ENCODE measurements at places on chromosomes 7 and 10.

DNA sequence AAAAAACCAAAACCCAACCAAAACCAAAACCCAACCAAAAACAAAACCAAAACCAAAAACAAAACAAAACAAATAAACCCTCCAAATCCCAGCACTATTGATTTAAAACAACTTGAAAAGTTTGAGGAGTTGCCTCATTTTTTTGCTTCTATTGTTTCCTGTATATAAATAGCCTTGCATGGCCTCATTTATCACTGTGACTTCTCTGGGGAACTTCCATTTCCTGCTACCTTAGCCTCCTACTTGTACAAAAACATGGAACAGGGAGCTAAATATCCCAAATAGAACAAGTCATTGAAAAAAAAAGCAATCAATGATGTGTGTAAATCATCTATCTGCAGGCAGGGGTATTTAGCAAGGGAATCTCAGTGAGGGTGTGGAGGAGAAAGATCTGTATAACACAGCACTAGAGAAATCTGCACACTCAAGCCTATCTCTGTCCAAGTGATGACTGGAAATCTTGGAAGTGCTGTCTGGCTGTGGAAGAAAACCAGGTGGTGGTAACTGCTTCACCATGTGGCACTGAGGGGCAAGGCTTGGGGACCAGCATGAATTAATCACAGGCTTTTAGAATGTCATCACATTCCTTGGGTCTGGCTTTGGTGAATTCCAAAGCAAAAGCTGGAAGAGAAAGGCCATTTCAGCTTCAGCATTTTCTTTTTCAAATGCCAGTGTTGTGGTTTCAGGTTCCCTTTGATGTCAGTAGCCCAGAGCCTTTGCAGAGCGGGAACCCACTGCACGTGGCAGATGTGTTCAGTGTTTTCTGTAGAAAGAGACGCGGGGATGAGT is 349.5 kb upstream of the ZNF32 start:
- DNase-seq = no peak

DNA sequence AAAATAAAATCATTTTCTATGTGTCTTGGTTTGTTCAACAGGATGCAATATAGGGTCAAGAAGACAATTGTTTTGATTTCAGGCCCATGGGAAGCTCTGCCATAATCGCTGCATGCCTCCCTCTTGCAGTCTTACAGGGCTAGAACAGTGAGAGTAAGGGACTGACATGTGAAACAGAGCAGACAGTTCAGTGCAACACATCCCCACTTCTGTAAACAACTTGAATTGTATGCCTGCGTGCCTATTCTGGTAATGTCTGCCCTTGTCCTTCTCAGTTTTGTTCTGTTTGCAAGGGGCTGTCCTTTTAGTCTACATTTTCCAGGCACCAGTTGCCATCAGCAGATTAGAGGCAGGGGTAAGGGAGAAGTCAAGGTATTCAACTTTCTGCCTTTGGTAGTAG is 34.8 kb upstream of the GPR37 start:
- DNase-seq = no peak

- no peak for DNase-seq
Observed at GRCh38 chr7:27113991-27114769, 11.7 kb upstream of the HOXA2 start.

DNA sequence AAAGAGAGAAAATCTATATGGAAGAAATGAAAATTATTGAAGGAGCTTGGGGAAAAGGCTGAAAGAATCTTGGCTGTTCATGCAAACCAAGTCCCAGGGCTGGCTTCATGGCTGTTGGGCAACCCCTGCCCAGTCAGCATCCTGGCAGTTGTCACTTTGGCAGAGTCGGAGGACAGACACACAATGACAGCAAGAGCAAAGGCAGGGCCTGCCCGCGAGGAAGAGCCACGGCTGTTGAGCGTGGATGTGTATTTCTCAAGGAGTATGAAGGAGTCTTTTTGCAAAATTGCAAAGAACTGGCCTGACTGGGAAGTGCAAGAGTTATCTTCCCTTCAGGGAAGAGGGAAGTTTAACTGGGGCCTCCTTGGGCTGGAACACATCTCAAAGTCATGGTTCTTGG is 11.7 kb downstream of the PTPRE start:
- no peak for DNase-seq

DNA sequence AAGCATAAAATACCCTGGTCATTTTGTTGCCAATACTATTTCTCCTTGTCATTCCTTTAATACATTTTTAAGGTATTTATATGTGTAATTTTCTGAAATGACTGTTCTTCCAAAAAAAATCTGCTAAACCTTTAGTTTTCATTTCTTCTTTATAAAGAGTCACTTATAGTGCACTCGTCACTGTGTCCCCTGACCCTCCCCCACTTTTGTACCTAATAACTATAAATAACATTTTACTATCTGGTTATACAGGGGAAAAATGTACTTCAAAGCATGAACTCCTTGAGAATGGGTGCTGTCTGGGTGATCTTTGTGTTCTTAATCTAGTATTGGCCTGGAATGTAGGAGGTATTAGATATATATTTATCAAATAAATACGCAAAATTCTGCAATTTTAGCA is 31.1 kb downstream of the RTKN2 start:
- no peak for DNase-seq

- DNase-seq = no peak
Observed at GRCh38 chr7:116670409-116671015, 1.5 kb upstream of the MET start.

- DNase-seq = no peak
Observed at GRCh38 chr7:2099048-2099957, 133.4 kb downstream of the MAD1L1 start.

DNA sequence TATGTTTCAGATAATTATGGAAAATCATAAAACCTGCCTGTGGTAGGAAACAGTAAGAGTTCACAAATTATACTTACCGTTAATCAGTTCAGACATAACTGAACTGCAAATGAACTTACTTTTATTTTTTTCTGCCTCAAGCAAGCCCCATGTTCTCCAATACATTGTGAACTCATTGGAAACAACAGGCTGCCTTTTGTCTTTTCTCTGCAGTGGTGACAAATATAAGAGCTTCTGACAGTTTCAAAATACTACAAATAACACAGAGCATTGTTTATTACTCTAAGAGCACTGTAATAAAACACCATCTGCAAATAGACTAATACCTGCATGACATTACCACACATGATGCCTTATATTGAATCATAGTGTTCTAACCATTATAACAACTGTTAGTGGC is 94.0 kb upstream of the CDCA7L start:
- DNase-seq = no peak

- peak; percentile 13 for DNase-seq
Observed at GRCh38 chr7:97835296-97836138, 36.7 kb downstream of the ASNS start.

DNA sequence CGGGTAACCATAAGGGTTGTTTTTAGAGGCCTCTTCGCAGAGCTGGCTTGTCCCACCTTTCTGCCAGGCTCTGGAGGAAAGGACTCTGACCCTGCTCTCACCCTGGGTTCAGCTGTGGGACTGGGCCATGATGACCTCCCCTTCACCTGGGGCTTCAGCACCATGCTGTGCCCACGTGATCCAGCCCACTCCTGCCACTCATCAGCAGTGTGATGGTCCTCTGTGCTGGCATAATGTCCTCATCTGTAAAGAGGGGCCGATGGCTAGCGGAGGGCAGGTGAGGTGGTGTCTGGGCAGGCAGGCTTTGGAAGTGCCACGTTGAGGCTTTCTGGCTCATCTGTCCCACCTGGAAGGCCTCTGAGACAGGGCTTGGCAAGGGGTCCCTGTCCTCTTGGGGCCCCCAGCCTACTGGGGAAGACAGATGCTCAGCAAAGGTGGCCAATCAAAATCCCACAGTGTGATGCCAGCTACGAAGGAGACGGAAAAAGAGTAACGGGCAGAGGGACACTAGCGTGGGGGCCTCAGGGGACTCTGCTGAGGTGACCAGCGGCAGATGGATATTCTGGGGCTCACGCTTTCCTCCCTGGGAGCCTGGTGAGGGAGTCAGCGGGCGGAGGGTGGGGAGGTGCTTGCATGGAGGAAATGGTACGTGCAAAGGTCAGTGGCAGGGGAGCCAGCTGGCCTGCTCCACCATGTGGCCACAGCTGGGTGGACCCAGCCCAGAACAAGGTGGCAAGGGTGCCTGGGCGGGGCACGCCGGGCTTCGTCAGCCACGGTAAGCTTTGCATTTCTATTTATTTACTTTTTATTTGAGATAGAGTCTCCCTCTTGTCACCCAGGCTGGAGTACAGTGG is 5.4 kb downstream of the LRWD1 start:
- no peak for DNase-seq

DNA sequence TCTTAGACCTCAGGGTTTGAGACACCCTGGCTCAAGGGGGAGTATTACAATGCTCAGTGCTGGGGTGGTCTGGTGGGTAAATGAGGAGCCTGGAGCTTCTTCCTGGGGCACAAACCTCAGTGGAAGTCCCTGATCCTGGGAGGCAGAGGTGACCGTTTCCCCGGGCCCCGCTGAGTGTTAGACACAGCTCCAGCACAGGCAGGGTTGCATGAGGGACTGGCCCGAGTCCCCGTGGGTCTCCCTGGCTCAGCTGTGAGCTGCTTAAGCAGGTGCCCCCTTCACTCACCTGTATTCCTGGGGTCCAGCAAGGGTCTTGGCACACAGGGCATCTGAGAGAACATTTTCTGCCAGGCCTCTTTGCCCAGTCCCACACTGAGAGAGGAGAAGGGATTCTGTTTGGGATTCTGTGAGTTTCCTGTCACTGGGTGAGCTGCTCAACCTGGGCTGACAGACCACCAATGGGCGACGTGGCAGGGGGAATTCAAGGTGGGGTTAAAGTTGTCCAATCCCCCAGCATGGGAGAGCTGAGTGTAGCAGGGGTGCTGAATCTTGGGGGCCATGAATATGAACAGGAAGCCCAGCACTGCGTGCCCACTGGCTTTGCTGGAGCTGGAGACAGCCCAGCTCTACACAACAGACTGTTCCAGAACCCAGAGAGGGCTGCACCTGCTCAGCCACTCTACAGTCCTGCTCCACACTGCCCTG is 29.9 kb downstream of the DDIT4 start:
- DNase-seq = no peak

GRCh38 chr7:37065779-37066271 is 341.5 kb upstream of the AOAH start:
- DNase-seq = no peak

- DNase-seq = no peak
Observed at GRCh38 chr7:156776527-156776926, 116.5 kb downstream of the LMBR1 start.

DNA sequence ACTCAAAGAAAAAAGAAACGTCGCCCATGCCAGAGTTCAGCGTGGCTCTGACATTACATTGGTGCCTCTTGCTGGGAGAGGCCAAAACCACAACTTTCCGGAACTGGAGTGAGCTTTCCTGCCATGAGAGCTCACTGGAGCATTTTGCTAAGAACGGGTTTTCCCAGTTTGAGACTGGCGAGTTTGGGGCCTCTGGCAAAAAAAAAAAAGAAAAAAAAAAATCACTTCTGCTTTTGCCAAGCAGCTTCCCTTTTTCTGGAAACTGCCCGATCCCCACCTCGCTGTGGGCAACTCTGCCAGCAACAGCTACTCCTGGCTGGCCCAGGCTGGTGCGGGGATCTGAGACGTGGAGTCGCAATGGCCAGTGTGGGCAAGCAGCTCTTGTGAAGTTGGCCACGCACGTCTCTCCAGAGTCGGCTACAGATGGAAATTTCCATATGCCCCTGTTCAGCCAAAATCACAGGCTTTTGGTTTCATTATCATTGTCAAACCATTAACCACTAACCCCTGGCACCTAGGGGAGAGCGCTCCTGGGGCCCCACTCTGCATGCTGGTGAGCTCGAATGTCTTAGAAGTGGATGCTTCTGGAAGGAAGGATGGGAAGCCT is 25.7 kb downstream of the PRKAG2 start:
- DNase-seq = no peak

- DNase-seq = no peak
Observed at GRCh38 chr10:88540351-88540750, 42.8 kb downstream of the RNLS start.

- DNase-seq = no peak
Observed at GRCh38 chr10:34580643-34581042, 234.5 kb downstream of the PARD3 start.

DNA sequence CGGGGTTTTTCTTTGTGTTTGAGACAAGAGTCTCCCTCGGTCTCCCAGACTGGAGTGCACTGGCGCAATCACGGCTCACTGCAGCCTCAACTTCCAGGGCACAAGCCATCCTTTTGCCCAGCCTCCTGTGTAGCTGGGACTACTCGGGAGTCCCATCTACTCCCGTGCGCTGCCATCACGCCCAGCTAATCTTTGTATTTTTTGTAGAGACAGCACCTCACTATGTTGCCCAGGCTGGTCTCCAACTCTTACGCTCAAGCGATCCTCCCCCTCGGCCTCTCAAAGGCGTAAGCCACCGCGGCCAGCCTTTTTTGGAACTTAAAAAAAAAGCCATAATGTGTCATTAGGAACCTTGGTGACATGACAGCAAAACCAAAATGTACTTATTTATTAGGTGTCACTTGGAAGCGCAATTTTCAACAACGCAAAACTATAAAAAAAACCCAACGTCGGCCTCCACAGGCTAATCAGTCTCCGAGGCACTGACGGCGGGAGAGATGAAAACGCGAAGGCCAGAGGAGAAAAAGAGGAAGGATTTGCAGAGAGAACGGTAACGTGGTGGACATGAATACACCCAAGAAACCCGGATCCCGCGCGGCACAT is 911 bp upstream of the HNRNPH3 start:
- no peak for DNase-seq

DNA sequence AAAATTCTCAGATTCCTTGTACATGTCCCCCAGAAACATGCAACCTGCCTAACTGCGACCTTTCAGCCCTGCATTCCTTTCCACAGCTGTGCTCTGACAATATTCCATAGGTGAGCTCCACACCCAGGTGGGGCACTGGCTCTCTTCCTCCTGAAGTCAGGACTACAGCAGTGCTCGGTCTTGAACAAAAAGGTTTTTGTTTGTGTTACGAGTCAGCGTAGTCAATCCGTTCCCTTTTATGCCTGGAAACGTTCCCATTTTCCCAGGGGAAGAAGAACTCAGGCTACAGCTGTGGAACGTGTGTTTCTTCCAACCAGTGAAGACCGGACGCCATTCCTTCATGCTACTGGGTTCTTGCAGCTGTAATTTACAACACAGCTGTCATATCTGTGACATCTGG is 52.4 kb upstream of the PFKP start:
- DNase-seq = no peak

- DNase-seq = no peak
Observed at GRCh38 chr7:27100694-27101170, 1.8 kb downstream of the HOXA2 start.

- no peak for DNase-seq
Observed at GRCh38 chr7:117173035-117173770, 149.7 kb downstream of the WNT2 start.
